Fibroblast of lung (primary cell): ENCODE measurements at places on chromosomes 3 and 15.

GRCh38 chr3:48899273-48899672 is 591 bp upstream of the SLC25A20 start:
- no peaks in the 10 kb centered on the region for H3K27me3 ChIP-seq
- H3K27ac ChIP-seq, result no peak overlapping the region
- no peaks in the 10 kb centered on the region for H3K36me3 ChIP-seq
- no peak for DNase-seq
- H3K4me3 ChIP-seq, result peak overlapping the region; percentile 65

GRCh38 chr15:63504979-63505841 is 817 bp downstream of the USP3 start:
- no peaks in the 10 kb centered on the region for H3K27me3 ChIP-seq
- H3K4me3 ChIP-seq, result peak overlapping the region; percentile 79
- peak; percentile 61 for DNase-seq
- no peaks in the 10 kb centered on the region for H3K36me3 ChIP-seq
- peak overlapping the region; percentile 89 for H3K27ac ChIP-seq

GRCh38 chr3:126380011-126380768 is 14.5 kb upstream of the CFAP100 start:
- no peak for DNase-seq
- no peaks in the 10 kb centered on the region for H3K4me1 ChIP-seq
- H3K4me3 ChIP-seq, result no peak overlapping the region
- no peaks in the 10 kb centered on the region for H3K27me3 ChIP-seq
- H3K36me3 ChIP-seq, result no peaks in the 10 kb centered on the region

- H3K4me3 ChIP-seq, result no peak overlapping the region
- DNase-seq, result no peak
- no peaks in the 10 kb centered on the region for H3K36me3 ChIP-seq
- H3K27me3 ChIP-seq, result no peaks in the 10 kb centered on the region
These were observed 39.0 kb downstream of the ARHGEF3 start for GRCh38 chr3:56762718-56763117.

GRCh38 chr15:68789534-68790241 is 31.0 kb downstream of the ANP32A start:
- peak overlapping the region; percentile 7 for H3K27ac ChIP-seq
- peak; percentile 77 for DNase-seq
- H3K36me3 ChIP-seq, result peaks cover 3% of the 10 kb centered on the region
- peaks cover 2% of the 10 kb centered on the region for H3K4me1 ChIP-seq
- no peaks in the 10 kb centered on the region for H3K27me3 ChIP-seq
- H3K4me3 ChIP-seq, result no peak overlapping the region

DNA sequence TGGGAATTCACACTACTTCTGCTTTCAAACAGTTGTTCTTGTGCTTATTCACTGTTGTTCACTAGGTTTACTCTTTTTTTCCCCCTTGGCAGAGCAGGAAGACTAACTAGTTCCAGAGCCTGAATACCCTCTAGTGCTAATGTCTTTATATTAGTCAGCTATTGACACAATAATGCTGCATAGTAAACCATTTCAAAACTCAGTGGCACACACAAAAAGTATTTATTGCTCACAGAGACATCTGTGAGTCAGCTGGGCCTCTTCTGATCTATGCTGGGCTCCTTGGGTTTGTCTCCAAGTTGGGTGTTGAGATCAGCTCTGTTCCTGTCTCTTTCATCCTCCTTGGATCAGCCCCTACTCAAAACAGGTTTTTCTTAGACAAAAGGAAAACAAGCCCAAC is 51.1 kb downstream of the RSRC1 start:
- no peak overlapping the region for H3K4me3 ChIP-seq
- peak; percentile 67 for DNase-seq
- H3K27me3 ChIP-seq, result no peaks in the 10 kb centered on the region
- H3K36me3 ChIP-seq, result no peaks in the 10 kb centered on the region
- no peak overlapping the region for H3K27ac ChIP-seq
- H3K4me1 ChIP-seq, result peaks cover 5% of the 10 kb centered on the region

DNA sequence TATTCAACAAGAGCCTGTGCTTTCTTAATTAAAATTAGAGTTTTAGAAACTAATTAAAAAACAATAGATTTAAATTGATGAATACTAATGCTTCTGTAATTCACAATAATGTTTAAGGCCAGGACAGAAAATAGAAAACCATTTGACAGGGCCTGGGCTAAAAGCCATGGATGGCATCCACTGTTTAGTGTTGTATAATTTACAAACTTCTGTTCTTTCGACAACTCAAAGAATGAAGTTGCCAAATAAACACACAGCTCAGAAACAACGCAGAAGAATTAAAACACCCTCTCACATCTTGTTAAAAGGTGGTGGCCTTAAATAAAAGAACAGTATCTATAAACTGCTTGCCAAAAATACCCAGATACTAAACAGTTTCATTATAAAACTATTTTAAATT is 347.5 kb downstream of the MECOM start:
- no peak overlapping the region for H3K27ac ChIP-seq
- no peaks in the 10 kb centered on the region for H3K4me1 ChIP-seq
- H3K4me3 ChIP-seq, result no peak overlapping the region

- peak; percentile 61 for DNase-seq
- peaks cover 20% of the 10 kb centered on the region for H3K4me1 ChIP-seq
- H3K27ac ChIP-seq, result no peak overlapping the region
- H3K27me3 ChIP-seq, result no peaks in the 10 kb centered on the region
These were observed 106.8 kb upstream of the IL12A start for GRCh38 chr3:159881828-159882309.

GRCh38 chr15:90711418-90711824 is 5.7 kb upstream of the BLM start:
- no peak for DNase-seq
- no peaks in the 10 kb centered on the region for H3K4me1 ChIP-seq
- H3K36me3 ChIP-seq, result no peaks in the 10 kb centered on the region
- no peaks in the 10 kb centered on the region for H3K27me3 ChIP-seq
- no peak overlapping the region for H3K27ac ChIP-seq
- H3K4me3 ChIP-seq, result no peak overlapping the region

- H3K27ac ChIP-seq, result no peak overlapping the region
- DNase-seq, result no peak
- no peaks in the 10 kb centered on the region for H3K36me3 ChIP-seq
- H3K27me3 ChIP-seq, result no peaks in the 10 kb centered on the region
These were observed 29.9 kb downstream of the TIGIT start for GRCh38 chr3:114323546-114324254.

- H3K27ac ChIP-seq, result no peak overlapping the region
- no peaks in the 10 kb centered on the region for H3K36me3 ChIP-seq
- no peak overlapping the region for H3K4me3 ChIP-seq
- no peaks in the 10 kb centered on the region for H3K4me1 ChIP-seq
These were observed 227.2 kb downstream of the XXYLT1 start for GRCh38 chr3:195043607-195044339.
